GM18507 (cell line): ENCODE measurements at places on chromosomes 1 and 21.

- DNase-seq = no peak
Measured at GRCh38 chr1:212161231-212161781, 123.9 kb upstream of the PPP2R5A start.

GRCh38 chr1:224700918-224701531 lies 84.9 kb downstream of the CNIH3 start:
- peak; percentile 32 for DNase-seq

GRCh38 chr1:42904434-42904833 lies 54.2 kb downstream of the SLC2A1 start:
- DNase-seq = no peak

DNA sequence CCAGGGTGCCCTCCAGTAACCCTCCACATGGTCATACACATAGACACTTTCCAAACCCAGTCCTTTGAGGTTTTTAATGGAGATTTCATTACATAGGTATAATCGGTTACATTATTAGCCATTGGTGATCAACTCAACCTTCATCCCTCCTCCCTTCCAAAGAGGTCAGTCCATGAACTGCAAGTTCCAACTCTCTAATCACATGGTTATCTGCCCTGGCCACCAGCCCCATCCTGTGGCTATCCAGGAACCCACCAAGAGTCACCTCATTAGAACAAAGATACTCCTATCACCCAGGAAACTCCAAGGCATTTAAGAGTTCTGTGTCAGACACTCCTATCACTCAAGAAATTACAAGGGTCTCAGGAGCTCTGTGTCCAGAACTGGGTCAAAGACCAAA lies 12.2 kb downstream of the ATP1A4 start:
- DNase-seq = no peak

- no peak for DNase-seq
Measured at GRCh38 chr1:37630426-37631028, 4.2 kb downstream of the RSPO1 start.

DNA sequence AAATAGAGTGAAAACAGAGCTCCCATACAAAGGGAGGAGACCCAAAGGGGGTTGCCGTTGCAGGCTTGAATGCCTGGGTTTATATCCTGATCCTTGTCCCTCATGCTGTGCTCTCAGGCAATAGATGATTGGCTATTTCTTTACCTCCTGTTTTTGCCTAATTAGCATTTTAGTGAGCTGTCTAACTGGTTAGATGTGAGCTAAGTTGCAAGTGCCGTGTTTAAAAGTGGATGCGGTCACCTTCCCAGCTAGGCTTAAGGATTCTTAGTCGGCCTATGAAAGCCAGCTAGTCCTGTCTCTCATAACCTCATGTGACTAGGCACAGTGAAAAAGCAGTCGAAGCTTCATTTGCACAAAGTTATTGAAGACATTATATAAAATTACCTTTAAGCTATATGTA lies 356.7 kb upstream of the TMPRSS15 start:
- DNase-seq = no peak

DNA sequence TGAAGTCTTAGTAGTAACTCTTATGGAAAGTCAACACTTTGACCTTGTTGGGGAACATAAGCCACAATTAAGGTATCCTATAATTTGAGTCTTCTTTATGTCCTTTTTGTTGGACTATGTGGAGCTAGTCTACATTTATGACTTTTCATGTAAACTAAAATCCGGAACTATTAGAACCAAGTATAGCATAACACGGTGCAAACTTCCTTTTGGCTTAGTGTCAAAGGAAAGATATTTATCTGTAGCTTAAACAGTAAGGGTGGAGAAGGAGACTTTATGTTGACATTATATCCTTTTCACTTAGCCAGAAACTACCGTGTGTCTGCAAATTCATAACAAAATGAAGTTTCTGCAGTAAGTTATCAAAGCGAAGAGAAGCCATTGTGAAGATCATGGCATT lies 7.3 kb downstream of the UAP1 start:
- no peak for DNase-seq

GRCh38 chr21:31310750-31311149 lies 33.3 kb downstream of the TIAM1 start:
- DNase-seq = no peak
